ENCODE measurements at places on chromosomes 2 and 18.

DNA sequence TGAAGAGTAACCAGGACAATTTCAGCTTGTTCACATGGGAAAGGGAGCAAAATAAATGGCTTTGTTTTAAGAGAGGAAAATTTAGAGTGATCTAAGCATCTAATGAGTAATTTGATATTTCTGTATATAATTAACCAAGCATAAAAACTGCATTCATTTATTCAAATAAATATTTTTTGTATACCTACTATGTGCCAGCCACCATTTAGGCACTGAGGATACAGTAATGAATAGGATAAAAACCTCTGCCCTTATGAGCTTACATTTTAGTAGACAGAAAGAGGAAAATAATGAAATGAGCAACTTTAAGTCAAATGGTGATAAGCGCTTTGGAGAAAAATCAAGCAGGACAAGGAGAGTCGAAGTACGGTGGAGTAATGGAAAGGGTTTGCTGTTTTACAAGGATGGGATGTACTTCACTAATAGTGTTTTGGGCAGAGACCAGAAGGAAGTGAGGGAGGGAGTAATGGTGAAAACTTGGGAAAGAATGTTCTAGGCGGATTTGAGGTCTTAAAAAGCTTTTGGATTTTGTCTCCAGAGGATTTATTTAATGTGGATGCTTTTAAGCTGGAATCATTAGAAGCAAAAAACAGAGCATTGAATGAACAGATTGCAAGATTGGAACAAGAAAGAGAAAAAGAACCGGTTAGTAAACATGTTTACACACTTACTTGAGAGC, 17.4 kb downstream of the NDC80 start:
- no peak for DNase-seq

- DNase-seq, result no peak
Observed at GRCh38 chr2:24820175-24820513, 26.9 kb downstream of the CENPO start.

GRCh38 chr2:211380041-211380440, 823.6 kb downstream of the CPS1 start:
- DNase-seq, result no peak

GRCh38 chr2:168058675-168059074, 188.7 kb downstream of the STK39 start:
- no peak for DNase-seq

- DNase-seq, result no peak
Observed at GRCh38 chr2:118386641-118387302, 298.5 kb downstream of the INSIG2 start.

DNA sequence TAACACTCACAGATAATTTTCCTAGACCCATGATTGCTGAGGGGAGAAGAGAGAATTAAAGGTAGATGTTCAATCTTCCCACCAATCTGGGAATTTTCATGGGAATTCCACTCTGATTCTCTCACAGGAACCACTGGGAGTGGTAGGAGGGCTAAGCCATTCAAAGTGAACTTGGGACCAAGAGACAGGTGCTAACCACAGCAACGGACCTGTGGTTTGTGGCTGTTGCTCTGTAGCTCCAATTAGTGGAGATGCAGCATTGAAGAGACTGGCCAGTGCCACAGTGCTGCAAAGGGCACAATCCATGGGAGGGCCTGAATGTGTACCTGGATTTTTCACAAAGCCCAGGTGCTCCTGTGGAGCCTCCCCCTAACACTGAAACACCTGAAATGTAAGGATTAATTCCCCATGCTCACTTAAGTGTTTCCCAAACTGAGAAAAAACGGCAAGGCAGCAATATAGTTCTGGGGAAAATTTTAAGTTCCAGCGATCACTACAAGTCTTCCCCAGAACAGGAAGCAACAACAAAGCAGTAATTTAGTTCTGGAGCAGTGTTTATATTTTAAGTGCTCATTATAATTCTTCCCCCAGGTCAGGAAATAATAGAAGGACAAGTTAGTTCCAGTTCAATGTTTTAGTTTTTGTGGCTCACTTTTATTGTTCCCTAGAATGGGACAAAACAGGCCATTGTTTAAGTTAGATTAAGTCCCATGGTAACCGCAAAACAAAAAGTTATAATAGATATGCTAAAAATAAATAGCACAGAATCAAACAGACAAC, 1045.8 kb downstream of the CNTNAP5 start:
- DNase-seq, result no peak

GRCh38 chr18:73975266-73975665, 172.4 kb downstream of the FBXO15 start:
- no peak for DNase-seq

DNA sequence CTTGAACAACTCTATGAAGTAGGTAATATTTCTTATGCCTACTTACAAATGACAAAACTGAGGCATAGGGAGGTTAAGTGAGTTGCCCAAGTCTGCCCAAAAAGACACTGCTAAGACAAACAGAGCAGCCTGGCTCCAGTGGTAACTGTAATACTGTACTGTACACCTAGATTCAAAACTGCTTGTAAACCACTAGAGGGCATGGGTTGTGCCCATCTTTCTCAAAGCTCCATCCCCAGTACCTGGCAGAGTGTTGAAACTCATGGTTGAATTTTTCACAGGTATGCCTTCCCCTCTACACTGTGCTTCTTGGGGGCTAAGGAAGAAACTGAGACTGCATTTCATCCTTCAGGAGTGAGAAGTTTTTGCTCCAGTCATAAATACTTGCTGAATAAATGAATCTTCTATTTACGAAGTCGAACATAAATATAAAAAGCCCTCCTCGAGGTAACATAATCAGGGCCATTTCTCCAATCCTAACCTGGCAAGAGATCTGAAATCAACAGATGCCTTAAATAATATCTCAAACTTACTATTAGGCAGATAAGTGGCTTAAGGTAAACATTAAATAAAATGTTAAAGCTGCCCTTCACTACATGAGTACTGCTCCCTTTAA, 2.0 kb downstream of the PPP4R1 start:
- peak; percentile 66 for DNase-seq

- DNase-seq, result no peak
Observed at GRCh38 chr2:3409627-3410170, 30.2 kb downstream of the TRAPPC12 start.

Measured in PC-9 (cell line).